Karpas-422 (cell line): ENCODE measurements at places on chromosomes 5 and 9.

GRCh38 chr5:125703616-125704015, 719.6 kb upstream of the GRAMD2B start:
- no peak for DNase-seq

DNA sequence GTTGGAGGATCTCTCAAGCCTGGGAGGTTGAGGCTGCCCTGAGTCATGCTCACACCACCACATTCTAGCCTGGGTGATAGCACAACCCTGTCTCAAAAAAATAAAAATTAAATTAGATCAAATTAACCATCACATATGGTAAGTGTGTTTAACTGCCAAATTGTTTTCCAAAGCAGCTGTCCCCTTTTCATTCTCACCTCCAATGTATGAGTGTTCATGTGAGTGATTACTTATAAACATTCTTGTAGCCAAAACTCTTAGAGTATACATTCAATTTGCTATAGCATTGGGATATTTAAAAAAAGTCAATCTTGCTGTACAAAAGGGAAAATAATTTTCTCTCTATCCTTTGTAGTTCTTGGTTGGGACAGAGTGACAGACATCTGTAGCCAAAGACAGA, 53.4 kb upstream of the SNAPC3 start:
- DNase-seq: no peak

DNA sequence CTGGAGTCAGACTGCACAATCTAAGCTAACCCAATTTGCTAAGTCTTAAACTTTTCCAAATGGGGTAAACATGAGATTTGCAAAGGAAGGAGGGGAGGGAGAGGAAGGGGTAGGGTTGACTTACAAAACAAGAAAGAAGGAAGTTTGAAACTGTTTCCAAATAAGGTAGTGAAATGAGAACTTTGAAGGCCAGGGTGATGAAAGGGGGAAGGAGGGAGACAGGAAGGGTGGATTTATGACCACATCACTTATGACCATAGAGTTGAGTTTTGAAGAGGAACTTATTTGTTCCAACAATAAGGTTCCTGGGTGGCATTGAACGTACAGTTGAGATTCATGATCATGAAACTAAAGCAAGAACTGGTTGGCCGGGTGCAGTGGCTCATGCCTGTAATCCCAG, 72.5 kb upstream of the DAPK1 start:
- no peak for DNase-seq

DNA sequence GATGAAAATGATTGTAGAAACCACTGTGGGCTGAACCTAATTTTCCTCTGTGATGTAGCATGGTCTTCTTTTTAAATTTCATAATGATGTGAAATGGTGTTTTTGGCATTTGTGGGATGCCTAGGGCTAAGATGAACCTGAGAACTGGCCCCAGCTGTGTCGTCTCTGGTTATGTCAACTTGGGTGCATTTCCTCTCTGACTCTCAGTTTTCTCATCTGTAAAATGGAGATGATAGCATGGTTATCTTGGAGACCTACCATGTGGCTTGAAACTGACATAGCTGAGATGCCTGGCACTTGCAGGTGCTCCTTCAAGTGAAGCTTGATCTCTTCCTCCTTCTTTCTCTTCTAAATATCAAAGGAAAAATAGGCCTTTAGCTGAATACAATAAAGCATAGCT, 77.8 kb downstream of the BOD1 start:
- DNase-seq: no peak

- DNase-seq: no peak
Observed at GRCh38 chr9:81492710-81493447, 196.5 kb downstream of the TLE1 start.

DNA sequence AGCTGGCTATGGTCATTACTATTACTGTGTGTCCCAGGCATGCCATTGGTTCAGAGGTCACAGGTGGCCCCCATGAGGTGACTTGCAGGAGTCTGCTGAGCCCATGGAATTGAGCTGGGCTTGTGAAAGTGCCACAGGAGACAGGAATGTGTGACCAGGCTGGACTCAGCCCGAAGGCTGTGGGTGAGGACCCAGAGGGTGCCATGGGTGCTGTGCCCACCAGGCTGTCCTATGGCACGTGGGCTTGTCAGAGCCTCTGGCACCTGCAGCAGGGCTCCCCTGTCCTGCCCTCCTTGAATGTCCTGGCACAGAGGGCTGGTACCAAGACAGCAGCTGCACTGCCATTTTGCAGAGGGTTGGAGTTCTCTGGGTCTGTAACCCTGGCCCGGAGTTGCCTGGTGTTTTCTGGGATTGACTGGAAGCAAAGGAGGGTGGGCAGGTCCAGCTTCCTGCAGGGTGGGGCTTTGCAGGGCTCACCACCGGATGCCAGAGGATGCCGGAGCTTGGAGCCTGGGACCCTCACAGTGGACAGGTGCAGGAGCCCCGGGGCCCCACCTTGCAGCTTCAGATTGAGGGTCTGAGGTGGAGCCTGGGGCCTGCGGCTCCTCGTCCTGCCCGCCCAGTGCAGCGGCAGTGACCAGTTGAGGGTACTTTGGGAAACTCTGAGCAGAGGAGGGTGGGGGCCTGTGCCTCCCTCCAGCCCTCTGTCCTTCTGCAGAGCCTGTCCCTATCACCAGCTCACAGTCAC, 14.2 kb downstream of the COL5A1 start:
- DNase-seq: no peak

- peak; percentile 79 for DNase-seq
Observed at GRCh38 chr9:112348257-112349007, 15.0 kb upstream of the PTBP3 start.

DNA sequence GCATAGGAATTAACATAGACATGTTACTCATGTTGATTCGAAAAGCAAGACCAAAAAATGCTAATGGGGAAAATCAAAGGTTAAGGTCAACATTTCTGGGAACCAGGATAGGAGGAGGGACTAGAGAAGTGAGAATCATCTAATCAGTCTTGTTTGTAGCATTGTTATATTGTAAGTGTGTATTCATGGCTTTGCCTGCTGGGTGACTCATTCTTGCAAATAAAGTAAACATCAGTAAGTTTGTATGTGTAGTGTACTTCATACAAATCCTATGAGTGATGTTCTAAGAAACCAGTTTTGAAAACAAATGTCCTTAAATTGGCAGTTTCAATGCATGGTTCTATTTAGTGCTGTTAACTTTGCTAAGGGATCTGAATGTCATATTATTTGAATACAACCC, 79.0 kb upstream of the TMEM252 start:
- DNase-seq: no peak

DNA sequence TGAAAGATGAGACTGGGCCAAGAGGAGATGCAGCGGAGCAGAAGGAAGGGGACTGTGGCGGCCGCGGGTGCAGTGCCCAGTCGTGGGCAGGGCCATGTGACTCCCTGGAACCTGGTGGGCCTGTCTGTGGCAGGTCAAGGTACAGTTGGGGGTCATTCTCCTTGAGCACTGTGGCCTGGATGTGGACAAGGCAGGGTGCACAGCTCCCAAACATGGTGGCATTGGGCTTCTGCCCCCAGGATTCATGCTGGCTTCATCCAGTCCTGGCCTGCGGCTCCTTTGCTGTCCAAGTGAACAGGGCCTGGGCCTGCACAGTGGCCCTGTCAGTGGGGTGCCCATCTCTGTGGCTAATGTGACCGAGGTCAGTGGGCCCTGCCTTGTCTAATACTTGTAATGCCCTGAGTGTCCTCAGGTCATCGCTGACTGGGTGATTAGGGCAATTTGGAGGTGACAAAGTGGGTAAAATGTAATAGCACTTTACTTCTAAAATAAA, 39.9 kb downstream of the CEP72 start:
- no peak for DNase-seq

DNA sequence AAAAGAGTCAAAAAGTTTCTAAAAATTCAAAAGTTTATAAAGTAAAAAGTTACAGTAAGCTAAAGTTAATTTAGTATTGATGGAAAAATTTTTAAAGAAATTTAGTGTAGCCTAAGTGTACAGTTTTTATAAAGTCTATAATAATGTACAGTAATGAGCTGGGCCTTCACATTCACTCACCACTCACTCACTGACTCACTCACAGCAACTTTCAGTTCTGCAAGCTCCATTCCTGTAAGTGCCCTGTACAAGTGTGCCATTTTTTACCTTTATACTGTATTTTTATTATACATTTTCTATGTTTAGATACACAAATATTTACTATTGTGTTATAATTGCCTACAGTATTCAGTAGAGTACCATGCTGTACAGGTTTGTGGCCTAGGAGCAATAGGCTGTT, 239.5 kb upstream of the MAP3K1 start:
- no peak for DNase-seq

GRCh38 chr9:4985386-4986266, 554 bp downstream of the JAK2 start:
- peak; percentile 80 for DNase-seq

DNA sequence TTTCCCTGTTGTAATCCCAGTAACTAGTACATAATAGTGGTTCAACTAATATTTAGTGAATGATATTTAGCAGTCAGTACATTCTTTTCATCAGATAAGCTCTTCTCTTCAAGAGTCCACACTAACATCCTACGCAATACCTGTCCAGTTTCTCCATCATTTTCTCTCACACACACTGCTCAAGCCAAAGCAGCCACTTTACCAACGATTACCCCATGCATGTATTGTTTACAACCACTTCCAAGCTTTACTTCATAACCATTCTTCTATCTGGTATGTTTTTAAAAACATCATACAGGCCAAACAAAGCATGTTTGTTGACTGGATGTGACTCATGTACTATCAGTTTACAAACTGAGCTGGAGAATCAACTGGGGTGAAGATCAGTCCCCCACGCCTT, 7.3 kb downstream of the UBTD2 start:
- no peak for DNase-seq

GRCh38 chr9:132775720-132776119, 102.4 kb downstream of the AK8 start:
- no peak for DNase-seq

GRCh38 chr5:39106322-39106721, 32.1 kb upstream of the RICTOR start:
- DNase-seq: peak; percentile 43

DNA sequence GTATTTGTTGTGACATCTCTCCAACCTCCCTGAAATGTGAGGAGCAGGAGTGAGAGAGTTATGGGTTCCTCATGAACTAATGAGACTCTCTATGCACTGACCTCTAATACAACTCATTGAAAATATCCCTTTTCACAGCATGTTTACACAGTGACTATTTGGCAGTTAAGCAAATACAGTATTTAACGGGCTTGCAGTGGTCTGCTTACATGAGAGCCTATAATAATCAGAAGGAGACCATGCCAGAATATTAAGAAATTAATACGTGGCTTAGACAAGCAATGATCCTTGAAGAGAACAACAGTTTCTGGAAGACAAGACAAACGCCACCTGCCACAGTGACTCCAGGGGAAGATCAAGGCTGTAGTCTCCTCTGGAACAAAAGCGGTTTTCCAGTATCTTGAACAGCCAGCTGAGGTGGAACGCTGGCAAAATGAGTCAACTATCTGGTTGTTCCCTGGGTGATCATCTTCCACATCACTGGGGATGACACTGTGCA, 424.5 kb downstream of the DMAC1 start:
- DNase-seq: no peak

- DNase-seq: no peak
Observed at GRCh38 chr5:162096448-162096847, 28.9 kb downstream of the GABRG2 start.

DNA sequence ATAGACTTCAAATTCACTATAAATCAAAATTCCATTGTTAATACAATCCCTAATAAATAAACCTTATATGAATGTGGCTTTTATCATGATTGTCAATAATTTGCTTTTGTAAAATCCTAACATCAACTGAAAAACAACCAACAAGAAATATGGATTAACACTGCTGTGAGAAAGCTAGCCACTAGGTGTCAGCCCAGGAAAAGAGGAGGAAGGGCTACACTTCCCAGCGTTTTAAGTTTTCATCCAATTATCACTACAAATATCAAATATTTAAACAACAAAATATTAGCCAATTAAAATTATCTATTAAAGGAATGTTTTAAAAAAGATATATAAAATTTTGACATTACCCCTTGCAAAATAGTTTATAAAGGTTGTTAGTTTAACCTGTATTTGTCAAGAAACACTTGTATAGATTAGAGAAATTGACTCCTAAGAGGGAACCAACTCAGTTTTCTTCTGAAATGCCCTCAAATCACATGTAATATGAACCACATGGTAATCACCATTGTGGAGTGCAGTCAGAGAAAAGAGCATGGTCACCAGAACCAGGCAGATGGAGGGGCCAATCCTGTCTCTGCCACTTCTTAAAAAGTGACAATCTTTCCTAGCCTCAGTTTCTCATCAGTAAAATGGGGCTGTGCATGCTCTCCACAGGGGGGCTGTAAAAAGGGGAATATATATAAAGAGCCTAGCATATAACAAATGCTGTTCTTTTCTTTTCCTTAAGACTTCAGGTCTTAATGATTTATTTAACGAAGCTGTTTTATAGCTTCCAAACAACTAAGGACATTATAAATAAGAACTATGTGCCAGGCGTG, 188.2 kb downstream of the CRB2 start:
- peak; percentile 64 for DNase-seq

DNA sequence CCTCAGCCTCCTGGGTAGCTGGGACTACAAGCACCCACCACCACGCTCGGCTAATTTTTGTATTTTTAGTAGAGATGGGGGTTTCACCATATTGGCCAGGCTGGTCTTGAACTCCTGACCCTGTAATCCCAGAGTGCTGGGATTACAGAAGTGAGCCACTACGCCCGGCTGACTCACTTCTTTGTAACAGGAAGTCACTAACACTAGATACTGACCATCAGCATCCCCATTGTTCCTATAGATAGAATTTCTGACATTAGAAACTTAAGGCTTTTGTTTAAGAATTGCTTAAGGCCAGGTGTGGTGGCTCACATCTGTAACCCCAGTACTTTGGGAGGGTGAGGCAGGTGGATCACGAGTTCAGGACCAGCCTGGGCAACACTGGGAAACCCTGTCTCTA, 42.2 kb downstream of the LEAP2 start:
- no peak for DNase-seq

GRCh38 chr9:117622347-117622746, 81.9 kb upstream of the TLR4 start:
- no peak for DNase-seq

DNA sequence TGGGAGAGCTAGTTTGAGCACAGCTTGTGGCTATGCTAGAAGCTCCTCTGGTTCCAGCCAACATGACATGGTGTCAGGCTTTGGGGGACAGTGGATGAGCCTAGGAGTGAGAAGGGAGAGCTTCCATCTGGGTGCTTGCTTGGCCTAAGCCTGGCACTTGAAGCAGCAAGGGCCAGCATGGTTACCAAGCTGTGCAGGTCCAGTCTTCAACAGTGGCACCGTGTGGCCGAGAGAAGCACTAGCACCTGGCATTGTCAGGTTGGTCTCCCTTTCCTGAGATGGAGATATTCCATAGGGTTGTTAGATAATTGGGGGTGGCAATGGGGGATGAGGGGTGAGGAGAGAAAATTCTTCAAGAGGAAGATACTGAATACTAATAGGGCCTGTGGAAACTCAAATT, 261.9 kb downstream of the PBX3 start:
- peak; percentile 43 for DNase-seq

GRCh38 chr5:175840050-175840841, 31.1 kb upstream of the CPLX2 start:
- peak; percentile 76 for DNase-seq
